Stimulated activated CD4-positive, alpha-beta T cell treated with anti-CD3 and anti-CD28 coated beads, Interleukin-1b, Interleukin-23, amount 100 ng/mL, for 4 hours (primary cell): ENCODE measurements at places on chromosomes 2 and 18.
A peak's percentile ranks its signal among the peaks of the same experiment; 100 is the strongest.

- peak; percentile 89 for DNase-seq
Observed at GRCh38 chr2:237673130-237674001, 46.0 kb downstream of the LRRFIP1 start.

GRCh38 chr2:177211169-177211568 is 1.4 kb upstream of the HNRNPA3 start:
- no peak for DNase-seq

DNA sequence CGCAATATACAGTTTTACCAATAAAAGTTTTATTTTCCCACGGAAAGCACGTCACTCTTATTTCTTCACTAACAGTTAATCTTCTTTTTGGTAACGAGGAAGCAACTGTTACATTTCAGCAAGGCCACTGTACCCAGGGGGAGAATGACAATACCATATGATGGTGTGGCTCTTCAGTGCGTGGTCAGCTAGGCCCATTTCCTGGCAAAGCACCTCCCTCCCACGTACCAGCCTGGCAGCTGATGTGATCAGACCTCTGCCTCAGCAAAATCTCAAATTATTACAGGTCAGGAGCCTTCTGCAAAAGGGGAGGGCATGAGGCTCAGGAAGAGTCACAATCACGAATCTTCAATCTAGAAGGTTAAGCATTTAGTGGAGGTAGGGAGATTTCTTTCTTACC is 55.4 kb downstream of the KLF7 start:
- DNase-seq, result no peak

- no peak for DNase-seq
Observed at GRCh38 chr2:237599465-237600110, 9.1 kb upstream of the RAB17 start.

DNA sequence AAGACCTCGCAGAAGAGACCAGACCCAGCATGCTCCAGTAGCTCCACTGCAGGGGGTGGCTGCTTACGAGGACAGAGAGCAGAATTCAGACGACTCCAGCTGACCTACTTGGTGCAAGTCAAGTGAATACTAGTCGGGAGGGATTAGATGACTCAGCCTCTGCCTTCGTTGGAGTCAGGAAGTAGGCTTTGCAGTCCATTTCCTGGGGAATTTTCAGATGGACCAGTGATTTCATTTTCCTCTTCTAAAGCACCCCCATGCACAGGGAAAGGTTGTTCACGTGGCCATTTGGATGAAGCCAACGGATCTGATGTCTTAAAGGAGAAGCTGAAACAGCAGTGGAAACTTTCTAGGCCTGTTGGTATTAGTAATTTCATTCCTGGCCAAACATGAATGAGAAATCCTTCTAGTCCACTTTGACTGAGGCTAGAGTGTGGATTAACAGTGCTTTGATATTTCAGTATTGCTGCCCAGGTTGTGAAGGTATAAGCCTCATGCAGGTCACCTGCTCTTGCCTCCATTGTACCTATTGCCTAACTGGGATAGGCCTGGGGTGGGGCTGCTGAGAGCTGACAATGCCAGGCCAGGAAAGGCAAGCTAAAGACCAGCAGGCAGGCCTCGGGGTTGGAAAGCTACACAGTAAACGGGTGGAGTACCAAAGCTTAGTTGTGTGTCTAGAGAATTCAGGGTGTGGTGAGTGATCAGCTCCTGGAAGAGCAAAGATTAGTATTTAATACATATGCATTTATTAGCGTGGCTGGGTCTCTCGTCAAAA is 117.6 kb upstream of the FOSL2 start:
- no peak for DNase-seq

DNA sequence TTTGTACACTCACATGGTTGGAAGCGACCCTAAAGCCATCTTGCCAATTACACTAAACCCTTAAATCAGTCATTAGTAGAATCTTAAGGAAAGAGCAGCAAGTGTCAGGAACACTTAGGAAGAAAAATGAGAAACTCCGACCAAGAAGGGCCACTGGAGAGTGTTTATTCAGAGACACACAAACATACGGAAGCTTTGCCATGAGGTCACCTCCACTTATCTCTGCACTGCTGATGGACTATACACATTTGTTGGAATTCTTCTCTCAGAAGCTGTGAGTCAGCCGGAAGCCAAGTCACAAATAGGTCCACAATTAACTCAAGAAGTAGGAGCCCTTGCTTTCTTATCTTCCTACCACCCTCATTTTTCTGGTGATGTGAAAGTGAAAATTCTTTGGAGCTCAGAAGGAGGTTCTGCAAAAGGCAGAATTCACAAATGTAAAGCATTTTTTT is 21.6 kb downstream of the BMP10 start:
- no peak for DNase-seq

DNA sequence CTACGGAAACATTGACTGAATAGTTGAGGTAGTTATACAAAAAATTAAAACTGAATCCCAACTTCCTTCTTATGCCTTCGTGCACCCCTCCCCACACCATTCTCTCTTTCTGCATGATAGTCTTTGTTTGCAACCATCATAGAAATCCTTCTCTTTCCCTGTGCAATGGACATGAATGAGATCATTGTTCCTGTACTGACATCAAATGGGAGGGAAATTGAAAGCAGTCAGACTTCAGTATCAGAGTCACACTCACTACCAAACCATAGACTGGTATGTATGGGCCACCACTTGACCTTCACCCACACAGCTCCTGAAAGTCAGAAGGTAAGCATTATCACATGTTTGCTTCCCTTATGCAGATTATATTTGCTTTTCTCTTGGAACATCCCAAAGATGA is 782.8 kb downstream of the BCL11A start:
- DNase-seq, result no peak

GRCh38 chr2:169464882-169465281 is 14.4 kb upstream of the BBS5 start:
- DNase-seq, result no peak

DNA sequence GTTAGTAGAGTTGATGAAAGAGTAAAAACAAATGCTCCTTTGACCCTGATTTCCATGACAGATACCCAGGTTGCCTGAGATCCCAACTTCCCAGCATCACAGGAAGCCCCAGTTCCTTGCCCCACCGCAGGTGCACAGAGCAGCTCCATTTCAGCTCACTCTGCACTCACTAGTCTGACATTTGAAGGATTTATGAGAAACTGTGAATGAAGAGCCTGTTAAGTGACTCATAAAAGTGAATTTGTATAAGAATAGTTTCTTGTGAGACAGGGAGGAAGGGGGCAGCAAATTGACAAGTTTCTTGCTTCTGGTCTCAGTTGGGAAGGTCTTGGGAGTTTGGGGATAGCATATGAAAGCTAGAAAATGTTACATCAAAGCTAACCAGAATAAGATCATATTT is 248.7 kb upstream of the ATP5MC3 start:
- no peak for DNase-seq

DNA sequence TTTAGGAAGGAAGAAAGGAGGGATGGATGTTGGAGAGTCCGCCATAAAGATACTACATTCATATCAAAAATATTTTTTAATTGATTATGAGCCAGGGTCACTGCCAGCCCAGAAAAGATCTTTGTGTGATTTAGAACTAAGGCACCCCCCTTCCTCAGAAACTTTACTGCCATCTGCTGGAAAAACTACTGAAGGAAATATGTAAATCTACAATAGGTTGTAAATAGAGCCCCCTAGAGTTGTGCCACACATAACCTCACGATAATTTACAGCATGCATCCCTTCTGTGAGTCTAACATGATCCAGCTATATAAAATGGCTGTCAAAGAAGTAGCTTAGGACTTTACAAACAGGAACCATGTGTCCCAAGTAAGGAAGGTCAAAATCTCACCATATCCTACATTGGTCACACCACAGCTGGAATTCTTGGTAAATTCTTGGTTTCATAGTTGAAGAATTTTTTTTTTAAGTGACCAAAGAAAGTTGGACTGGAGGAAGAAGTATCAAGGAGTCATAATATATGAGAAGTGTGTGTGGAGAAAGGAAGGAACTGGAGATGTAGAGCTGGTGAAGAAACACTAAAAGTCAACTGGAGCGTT is 152.5 kb downstream of the CYP26B1 start:
- no peak for DNase-seq

- no peak for DNase-seq
Observed at GRCh38 chr2:223884399-223884798, 47.0 kb upstream of the AP1S3 start.

DNA sequence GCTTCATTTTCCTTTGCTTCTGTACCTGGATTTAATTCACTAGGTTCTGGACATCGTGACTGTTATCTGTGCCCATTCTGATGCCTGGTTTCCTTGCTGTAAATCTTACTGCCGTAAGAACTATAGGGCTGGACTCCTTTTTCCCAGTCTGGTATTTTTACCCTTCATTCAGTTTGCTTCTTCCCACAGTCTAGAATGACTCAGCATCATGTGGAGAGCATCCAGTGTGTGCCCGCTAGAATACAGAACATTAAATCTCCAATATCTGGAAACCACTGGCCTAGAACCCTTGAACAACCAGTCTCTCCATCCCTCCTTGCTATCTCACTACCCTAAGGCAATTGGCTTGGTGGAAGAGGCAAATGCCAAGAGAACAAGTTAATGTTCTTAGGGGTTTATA is 1075.4 kb upstream of the ZEB2 start:
- DNase-seq, result no peak

DNA sequence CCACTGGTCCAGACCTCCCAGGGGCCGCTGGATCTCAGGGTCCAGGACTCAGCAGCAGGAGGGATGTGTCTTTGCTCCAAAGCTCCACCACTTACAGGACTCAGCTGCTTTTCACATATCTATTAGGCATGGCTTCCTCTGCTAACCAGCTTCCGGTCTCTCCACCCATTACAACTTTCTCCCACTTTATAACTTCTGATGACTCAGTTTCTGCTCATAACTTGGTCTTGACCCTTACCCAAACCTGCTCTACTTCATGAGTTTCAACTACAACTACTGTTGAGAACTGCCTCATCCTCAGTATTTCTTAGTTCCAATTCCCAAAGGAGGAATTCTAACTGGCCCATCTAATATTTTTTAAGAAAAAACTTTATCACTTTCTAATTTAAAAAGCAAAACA is 17.2 kb downstream of the SULT1C2 start:
- DNase-seq, result no peak

- DNase-seq, result no peak
Observed at GRCh38 chr2:235206980-235207579, 255.3 kb downstream of the SH3BP4 start.

GRCh38 chr2:56749152-56749752 is 565.5 kb downstream of the CCDC85A start:
- DNase-seq, result no peak

- no peak for DNase-seq
Observed at GRCh38 chr2:109513749-109514588, 99.8 kb downstream of the SEPTIN10 start.

DNA sequence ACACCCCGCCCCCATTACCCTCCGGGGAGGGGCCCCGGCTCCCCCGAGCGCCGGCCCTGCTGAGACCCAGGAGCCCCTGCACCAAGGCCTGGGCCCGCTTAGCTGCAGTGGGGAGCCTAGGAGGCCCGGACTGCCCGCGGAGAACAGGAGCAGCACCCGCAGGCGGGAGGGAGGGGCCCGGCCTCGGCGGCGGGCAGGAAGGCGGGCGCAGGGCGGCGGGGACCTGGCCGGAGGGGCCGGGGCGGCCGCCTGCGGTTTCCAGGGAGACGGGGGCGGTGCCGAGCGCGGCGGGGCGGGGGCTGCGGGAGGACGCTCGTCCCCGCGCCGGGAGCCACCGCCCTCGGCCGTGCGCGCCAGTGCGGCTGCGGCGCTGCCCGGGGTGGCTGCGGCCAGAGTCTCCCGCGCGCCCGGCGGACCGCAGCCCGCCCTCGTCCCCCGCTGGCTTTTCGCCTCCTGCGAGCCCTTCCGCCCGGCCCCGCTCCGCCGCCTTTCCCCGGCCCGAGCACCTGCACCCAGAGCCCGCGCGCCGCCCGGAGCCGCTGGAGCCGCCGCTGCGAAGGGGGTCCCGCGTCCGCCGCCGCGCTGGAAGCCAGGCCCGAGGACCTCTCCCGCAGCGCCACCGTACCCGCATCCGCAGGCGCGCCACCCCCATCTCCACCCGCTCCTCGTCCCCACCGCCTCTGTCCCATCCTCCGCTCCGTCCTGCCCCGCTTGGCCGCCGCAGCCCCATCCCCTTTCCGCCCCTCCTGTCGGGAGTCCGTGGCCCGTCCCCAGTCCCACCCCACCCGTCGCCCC is 17.2 kb downstream of the GPC1 start:
- no peak for DNase-seq

DNA sequence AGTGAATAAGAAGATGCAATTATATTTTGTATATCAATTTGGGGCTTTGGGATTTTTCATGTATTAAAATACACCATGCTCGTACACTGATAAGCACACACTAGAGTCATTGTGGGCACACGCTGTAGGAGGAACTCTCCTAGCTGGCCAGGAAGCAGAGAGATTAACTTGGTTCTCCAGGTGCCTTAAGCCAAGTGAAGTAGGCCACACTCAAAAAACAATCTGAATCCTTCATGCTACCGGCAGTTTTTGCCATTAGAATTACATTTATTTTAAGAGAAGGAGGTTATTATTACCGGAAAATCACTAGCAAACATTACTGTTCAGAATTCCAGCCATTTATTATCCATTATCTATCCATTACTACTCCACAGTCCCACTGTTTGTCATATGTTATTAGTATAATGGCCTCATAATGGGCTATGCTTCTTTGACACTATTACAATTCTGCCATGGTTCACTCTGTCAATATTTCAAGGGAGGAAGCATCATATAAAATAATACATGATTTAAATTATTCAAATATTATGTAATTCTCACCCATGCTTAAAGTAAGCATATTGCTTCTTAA is 214.4 kb downstream of the L3MBTL4 start:
- no peak for DNase-seq

GRCh38 chr2:22355816-22356433 is 1029.1 kb upstream of the KLHL29 start:
- DNase-seq, result peak; percentile 0

- no peak for DNase-seq
Observed at GRCh38 chr2:237866101-237866621, 6.7 kb downstream of the RAMP1 start.

GRCh38 chr2:164710837-164711765 is 89.8 kb upstream of the GRB14 start:
- DNase-seq, result no peak

GRCh38 chr2:3189076-3189591 is 188.5 kb downstream of the EIPR1 start:
- DNase-seq, result no peak

DNA sequence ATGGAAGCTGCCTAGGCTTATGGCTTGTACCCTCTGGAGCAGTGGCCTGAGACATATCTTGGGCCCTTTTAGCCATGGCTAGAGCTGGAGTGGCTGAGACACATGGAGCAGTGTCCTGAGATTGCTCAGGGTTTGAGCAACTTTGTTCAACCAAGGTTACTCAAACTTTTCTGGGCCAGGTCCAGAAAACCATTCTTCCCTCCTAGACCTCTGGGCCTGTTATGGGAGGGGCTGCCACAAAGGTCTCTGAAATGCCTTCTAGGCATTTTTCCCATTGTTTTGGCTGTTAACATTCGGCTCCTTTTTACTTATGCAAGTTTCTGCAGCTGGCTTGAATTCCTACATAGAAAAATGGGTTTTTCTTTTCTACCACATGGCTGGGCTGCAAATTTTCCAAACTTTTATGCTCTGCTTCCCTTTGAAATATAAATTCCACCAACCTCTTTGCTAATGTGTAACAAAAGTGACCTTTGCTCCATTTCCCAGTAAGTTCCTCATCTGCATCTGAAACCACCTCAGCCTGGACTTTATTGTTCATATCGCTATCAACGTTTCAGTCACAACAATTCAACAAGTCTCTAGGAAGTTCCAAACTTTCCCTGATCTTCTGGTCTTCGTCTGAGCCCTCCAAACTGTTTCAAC is 84.9 kb upstream of the MAP4K3 start:
- DNase-seq, result no peak
